ENCODE measurements at places on chromosomes 2 and 18. TPM values are rescaled to one million over a fixed set of nuclear protein-coding genes. Genes with fewer than 3 reads are reported as not detected.
A peak's percentile ranks its signal among the peaks of the same experiment; 100 is the strongest.

Gene HRH4
- total RNA-seq, result not detected

Gene ABCG8
- total RNA-seq, result not detected

Gene HOXD11
- total RNA-seq, result not detected

Gene SCTR
- total RNA-seq, result not detected

Gene CAD
- 37.0 TPM for total RNA-seq

- no peak for DNase-seq
Observed at GRCh38 chr2:224343226-224343625, 58.7 kb downstream of the FAM124B start.

DNA sequence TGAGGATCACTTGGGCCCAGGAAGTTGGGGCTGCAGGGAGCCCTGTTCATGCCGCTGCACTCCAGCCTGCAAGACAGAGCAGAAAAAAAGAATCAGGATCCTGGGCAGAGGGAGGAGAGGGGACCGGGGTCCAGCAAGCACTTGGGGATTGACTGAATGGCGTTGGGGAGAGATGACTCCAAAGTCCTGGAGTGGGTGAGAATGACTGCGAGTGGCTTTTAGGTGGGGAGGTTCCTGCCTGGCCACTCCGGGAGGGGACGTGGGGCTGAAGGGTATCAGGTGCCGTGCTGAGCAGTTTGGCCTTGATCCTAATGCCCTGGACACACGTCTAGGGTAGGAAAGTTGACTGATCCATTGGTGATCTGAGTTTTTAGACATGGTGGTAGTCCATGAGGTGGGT, 3.5 kb upstream of the NFATC1 start:
- no peak for DNase-seq

GRCh38 chr2:88880441-88880953, 189.0 kb downstream of the RPIA start:
- DNase-seq, result peak; percentile 62

DNA sequence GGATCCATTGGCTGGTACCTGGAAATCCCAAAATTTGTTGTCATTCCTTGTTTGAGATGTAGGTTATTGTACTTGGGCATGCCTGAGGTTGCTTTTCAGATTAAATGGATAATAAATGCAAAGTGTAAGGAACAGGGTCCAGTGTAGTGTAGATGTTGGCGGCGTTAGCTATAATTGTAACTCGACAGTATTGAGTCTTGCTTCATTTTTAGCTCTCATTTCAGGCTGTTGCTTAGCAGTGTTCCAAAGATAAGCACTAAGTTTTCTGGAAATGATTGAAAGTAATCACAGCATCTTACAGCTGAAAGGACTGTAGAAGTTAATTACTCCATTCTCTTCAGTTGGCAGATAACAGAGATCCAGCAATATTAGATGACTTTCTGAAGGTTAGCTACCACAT, 47.8 kb upstream of the SPTBN1 start:
- no peak for DNase-seq

DNA sequence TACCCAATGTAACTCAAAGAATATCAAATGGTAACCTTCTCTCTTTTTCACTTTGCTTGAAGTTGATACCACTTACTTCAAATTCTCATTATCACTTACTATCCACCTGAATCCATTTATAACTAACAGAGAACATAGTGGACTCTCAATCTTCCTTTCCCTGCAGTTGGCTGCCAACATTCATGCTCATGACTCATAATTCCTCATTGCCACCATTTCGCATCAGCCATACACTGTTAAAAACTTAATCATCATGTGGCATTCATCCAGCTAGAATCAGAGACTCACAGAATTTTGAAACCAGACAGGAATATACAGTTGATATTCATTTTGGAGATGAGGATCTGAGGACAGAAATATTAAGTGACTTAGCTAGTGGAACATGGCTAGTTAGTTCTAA, 56.8 kb downstream of the SLC4A10 start:
- DNase-seq, result peak; percentile 7

GRCh38 chr2:240129311-240129710, 6.8 kb downstream of the COPS9 start:
- DNase-seq, result no peak

DNA sequence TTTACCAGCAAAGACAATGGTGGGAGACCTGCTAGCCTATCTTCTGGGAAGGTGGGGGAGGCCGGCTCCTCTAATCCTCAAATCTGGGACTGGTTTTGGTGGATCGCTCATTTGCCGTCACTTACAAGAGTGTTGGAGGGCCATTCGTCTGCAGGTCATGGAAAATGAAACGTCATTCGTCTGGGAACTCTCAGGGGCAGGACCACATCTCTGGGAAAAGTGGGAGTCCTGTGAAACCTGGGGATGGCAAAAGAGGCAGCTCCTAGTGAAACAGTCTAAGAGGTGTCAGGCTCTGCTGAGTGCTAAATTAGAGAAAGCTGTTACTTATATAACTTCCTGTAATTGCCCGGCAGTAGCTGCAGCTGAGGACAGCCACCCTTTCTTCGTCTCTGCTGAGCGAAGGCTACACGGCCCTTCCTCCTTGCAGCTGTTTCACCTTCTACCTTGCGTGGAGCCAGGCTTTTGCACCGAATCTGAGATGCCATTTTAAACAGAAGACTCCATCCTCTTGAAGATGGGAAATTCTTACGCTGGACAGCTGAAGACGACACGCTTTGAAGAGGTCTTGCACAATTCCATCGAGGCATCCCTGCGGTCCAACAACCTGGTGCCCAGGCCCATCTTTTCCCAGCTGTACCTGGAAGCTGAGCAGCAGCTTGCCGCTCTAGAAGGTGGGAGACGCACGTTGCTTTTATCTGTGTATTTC, 22.4 kb downstream of the GREB1 start:
- DNase-seq, result no peak

GRCh38 chr18:44696892-44697291, 16.2 kb downstream of the SETBP1 start:
- DNase-seq, result no peak

- DNase-seq, result no peak
Observed at GRCh38 chr18:21307578-21307977, 65.5 kb downstream of the GREB1L start.

- DNase-seq, result no peak
Observed at GRCh38 chr2:216776066-216776850, 80.9 kb upstream of the IGFBP5 start.

DNA sequence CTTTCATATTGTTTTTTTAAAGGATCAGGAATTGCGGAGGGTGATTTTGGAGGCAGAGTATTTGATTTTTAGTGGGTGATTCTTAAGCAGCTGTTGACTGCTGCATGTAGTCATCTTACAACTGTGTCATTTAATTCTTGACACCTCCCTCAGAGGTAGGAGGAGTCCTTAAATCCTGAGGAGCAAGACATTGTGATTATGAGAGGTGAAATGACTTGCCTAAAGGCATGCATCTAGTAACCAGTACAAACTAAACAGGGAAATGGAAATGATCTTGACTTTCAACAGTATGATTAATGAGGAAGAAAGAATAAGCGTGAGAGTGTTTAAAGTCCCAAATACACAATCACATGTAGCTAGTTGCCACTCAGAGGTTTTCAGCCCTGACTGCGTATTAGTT, 440.7 kb downstream of the THSD7B start:
- no peak for DNase-seq

- DNase-seq, result no peak
Observed at GRCh38 chr2:229974266-229974665, 52.0 kb downstream of the FBXO36 start.

GRCh38 chr2:105629634-105630033, 115.1 kb upstream of the NCK2 start:
- no peak for DNase-seq

- DNase-seq, result no peak
Observed at GRCh38 chr18:59029663-59030429, 109.8 kb upstream of the SEC11C start.

DNA sequence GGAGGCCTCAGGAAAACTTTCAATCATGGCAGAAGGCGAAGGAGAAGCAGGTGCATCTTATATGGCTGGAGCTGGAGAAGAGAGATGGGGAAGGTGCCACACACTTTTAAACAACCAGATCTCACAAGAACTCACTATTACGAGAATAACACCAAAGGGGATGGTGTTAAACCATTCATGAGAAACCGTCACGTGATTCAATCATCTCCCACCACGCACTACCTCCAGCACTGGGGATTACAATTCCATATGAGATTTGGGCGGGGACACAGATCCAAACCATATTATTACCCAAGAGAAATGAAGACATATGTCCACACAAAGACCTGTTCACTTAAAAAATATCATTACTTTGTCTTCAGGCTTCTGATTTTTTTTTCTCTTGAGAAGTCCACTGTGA, 518.5 kb downstream of the DCDC2C start:
- no peak for DNase-seq

- DNase-seq, result no peak
Observed at GRCh38 chr18:49565612-49566011, 3.8 kb downstream of the LIPG start.

DNA sequence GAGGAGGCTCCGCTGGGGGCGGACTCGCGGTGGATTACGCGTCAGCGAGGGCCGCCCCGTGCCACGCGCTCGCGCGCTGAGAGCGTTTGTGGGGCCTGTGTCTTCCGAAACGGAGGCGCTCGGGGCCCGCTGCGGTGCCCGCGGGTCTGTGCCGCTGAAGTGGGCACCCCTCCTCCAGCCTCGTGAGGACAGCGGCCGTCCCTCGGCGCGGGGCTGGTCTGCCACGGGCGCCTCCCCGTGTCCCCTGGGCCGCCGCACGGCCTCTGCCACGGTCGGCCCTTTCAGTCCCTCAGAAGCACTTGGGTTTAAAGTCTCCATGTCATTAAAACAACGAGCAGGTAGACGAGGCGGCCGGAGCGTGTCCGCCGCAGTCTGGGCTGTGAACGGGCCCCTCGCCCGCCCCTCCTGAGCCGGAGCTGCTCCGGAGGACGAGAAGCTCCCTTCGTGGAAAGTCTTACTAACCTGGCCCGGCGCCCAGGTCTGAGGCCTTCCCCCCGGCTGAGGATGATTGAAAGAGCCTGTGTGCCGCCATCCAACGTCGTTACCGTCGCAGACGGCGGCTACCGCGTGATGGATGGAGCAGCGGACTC, 97.6 kb downstream of the NFATC1 start:
- DNase-seq, result no peak

DNA sequence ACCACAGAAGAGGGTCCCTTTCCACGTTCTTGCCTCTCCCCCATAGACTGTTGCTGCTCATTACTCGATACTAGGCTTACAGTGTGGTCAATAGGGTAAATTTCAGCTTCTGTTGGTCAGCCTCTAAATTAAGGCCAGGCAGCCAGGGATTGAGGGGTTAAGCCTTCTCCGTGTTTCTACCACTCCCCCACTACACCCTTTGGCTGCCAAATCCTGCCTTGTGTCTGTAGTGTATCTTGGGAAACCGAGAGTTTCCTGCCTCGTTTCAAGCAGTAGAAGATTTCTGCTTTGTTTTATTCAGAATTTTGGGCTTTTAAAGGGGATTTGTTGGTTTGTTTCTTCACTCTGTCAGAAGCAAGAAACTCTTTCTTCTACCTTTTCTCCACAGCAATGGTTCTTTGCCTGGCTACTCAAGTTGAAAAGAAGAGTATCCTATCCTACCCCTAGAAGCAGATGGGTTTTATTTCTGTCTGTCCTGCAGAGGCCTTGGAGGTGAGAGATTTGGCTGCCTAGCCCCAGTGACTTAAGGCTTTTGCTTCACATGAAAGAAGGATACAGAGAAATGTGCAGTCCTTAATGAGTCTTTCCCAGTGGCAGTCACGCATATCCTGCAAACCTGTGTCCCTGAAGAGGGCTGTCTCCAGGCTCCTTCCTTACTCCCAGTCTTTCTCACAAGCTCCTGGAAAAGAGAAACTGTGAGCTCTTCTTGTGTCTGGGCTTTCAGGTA, 261.5 kb upstream of the TANK start:
- no peak for DNase-seq

DNA sequence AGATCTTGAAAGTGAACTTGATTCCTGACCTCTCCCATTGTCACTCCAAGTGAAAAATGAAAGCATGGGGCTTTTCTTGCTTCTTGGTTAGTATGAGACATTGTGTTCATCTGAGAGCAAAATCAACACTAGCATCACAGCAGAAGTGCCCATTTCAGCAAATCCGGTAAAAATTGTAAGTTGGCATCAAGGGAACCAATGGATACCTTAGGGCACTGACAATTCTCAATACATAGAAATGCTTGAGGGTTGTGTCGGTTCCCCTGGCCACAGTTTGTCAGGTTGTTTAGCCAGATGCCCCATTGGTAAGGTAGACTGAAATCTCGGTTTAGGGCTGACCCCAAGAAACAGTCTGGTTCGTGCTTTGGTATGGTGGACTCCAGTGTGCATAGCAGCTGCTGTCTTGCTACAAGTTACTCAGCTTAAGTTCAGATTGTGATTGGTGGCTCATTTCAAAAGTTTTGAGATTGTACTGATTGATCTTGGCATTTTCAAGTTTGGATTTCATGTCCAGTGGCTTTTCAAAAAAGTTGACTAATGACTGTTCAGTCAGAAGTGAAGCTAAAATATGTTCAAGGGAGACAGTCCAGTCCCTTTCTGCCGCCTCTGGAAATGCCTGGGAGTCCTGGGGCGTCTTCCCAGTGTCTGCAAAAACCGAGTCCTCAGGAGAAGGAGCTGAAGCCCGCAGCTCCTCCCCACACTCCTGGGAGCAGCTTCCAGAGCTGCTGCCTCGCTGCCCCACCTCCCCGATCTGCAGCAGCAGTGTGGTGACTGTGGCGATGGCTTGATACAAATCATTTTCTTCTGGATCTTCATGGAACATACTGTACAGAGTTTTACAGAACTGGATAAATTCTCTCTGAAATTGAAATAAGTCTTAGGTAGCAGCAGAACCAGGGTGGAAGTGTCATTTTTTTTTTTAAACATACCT, 5.6 kb downstream of the RPL31 start:
- DNase-seq, result no peak

- no peak for DNase-seq
Observed at GRCh38 chr2:74559912-74560311, 5.4 kb downstream of the DOK1 start.

GRCh38 chr18:78627551-78628346, 351.9 kb upstream of the SALL3 start:
- no peak for DNase-seq

GRCh38 chr2:159151198-159152127, 135.0 kb downstream of the WDSUB1 start:
- no peak for DNase-seq

DNA sequence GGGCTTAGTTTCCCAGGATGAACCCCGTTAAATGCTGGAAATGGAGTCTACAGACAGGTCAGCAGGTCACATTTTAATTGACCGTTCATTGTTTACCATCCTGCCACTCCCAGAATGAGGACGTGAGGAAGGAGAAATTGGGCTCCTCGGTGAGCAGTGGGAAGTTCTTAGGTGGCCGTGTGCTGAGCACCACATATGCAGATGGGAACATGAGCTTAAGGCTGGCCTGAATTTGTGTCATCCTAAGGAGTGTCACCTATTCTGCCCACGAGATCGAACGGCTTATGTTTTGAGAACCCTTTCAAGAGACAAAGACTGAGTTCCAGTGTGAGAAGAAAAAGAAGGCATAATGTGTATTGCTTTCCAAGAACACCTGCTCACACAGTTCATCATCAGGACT, 234.4 kb upstream of the PXDN start:
- DNase-seq, result no peak

DNA sequence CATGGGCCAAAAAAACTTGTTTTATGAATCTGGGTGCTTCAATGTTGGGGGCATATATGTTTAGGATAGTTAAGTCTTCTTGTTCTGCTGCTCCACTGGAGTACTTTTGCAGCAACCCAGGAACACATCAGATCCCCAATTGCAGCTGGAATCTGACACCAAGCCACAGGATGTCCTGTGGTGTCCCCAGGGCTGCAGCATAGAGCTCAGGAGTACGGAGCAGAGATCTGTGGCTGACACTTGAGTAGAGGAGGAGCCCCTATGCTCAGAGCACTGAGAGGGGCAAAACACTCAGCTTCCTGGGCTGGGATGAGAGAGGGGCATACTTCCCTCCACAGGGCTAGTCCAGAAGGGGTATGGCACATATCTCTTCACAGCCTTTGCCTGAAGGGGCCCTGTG, 138.9 kb upstream of the ERBB4 start:
- DNase-seq, result no peak

- DNase-seq, result no peak
Observed at GRCh38 chr18:43827311-43827710, 550.0 kb upstream of the SYT4 start.

All from Caki2 (cell line).